ENCODE measurements at places on chromosomes 6 and 20. TPM values are rescaled to one million over a fixed set of nuclear protein-coding genes. Genes with fewer than 3 reads are reported as not detected.

- no peaks in the 10 kb centered on the region for H3K4me1 ChIP-seq
- H3K27me3 ChIP-seq: peaks cover 6% of the 10 kb centered on the region
Observed at GRCh38 chr20:60345106-60345505, 386.9 kb downstream of the CDH26 start.

DNA sequence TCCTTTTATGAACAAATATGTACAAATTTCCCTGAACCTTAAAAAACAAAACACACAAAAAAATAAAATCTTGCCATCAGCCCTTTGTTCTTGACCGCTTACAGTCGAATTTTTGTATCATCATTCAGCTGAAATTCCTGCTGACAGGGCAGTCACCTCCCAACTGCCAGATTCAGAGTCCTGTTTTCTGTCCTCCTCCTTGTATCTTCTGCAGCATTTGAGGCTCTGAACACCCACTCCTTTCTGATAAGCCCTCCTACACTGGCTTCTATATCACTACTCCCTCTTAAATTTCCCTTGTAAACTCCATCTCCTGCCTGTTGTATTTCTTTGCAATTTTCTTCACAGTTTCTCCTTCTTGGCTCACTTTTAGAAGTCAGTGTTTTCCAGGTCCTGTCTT lies 77.8 kb upstream of the CCN6 start:
- H3K27ac ChIP-seq: no peak overlapping the region
- H3K36me3 ChIP-seq: no peaks in the 10 kb centered on the region
- peaks cover 22% of the 10 kb centered on the region for H3K4me1 ChIP-seq

GRCh38 chr6:141169419-141169818 lies 963.3 kb upstream of the GJE1 start:
- no peak for DNase-seq
- H3K4me1 ChIP-seq: no peaks in the 10 kb centered on the region
- H3K36me3 ChIP-seq: no peaks in the 10 kb centered on the region
- H3K4me3 ChIP-seq: no peak overlapping the region

- no peak for DNase-seq
- no peak overlapping the region for H3K27ac ChIP-seq
- no peak overlapping the region for H3K4me3 ChIP-seq
- no peaks in the 10 kb centered on the region for H3K36me3 ChIP-seq
Observed at GRCh38 chr6:144617708-144618107, 332.6 kb downstream of the UTRN start.

- peaks cover 4% of the 10 kb centered on the region for H3K36me3 ChIP-seq
- no peak overlapping the region for H3K4me3 ChIP-seq
Observed at GRCh38 chr20:17765017-17765416, 65.3 kb downstream of the BANF2 start.

GRCh38 chr6:124742971-124743370 lies 219.3 kb upstream of the RNF217 start:
- no peaks in the 10 kb centered on the region for H3K36me3 ChIP-seq
- H3K4me3 ChIP-seq: no peak overlapping the region
- DNase-seq: no peak
- H3K4me1 ChIP-seq: no peaks in the 10 kb centered on the region
- H3K27ac ChIP-seq: no peak overlapping the region

- no peak overlapping the region for H3K4me3 ChIP-seq
- H3K36me3 ChIP-seq: no peaks in the 10 kb centered on the region
- peaks cover 17% of the 10 kb centered on the region for H3K27me3 ChIP-seq
- H3K4me1 ChIP-seq: peaks cover 17% of the 10 kb centered on the region
- peak overlapping the region; percentile 12 for H3K27ac ChIP-seq
Observed at GRCh38 chr6:142635130-142635529, 309.8 kb downstream of the HIVEP2 start.

- no peak overlapping the region for H3K27ac ChIP-seq
- no peaks in the 10 kb centered on the region for H3K36me3 ChIP-seq
- H3K4me3 ChIP-seq: no peak overlapping the region
- no peak for DNase-seq
- peaks cover 4% of the 10 kb centered on the region for H3K27me3 ChIP-seq
Observed at GRCh38 chr20:5734602-5735001, 15.6 kb upstream of the SHLD1 start.

GRCh38 chr20:62210496-62210855 lies 9.6 kb downstream of the HRH3 start:
- no peak overlapping the region for H3K4me3 ChIP-seq
- no peaks in the 10 kb centered on the region for H3K36me3 ChIP-seq
- H3K27ac ChIP-seq: no peak overlapping the region
- H3K27me3 ChIP-seq: peaks cover 4% of the 10 kb centered on the region
- peaks cover 2% of the 10 kb centered on the region for H3K4me1 ChIP-seq

DNA sequence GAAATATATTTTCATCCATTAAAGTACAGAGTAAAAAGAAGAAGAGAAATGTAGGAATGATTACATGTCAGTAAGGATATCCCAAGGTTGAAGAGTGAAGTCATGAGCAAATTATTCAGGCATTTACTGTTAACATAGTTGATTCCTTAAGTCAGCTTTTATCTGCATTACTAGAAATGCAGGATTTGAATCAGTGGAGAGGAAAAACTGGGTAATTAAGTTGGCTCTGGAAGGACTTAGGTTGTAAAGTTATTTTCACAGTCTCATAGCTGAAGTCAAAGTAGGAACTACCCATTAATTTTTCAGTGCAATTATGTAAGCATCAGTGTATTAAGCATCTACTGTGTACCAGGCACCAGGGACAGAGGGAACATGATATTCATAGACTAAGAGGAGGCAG lies 7.8 kb downstream of the NAA20 start:
- H3K36me3 ChIP-seq: no peaks in the 10 kb centered on the region
- H3K4me1 ChIP-seq: peaks cover 25% of the 10 kb centered on the region
- H3K27ac ChIP-seq: peak overlapping the region; percentile 9
- H3K27me3 ChIP-seq: no peaks in the 10 kb centered on the region
- H3K4me3 ChIP-seq: no peak overlapping the region

DNA sequence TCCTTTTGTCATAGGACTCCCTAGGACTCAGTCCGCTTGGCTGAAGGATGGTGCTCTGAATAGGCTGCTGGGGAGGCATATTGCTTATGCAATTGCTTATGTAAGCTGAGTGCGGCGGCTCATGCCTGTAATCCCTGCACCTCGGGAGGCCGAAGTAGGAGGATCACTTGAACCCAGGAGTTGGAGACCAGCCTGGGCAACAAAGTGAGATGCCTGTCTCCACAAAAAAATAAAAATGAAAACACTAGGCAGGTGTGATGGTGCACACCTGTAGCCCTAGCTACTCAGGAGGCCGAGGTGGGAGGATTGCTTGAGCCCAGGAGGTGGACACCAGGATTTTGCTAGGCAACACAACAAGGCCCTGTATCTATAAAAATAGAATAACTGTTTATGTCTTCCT lies 81.3 kb downstream of the EYA2 start:
- no peak for DNase-seq
- no peak overlapping the region for H3K4me3 ChIP-seq
- peaks cover 11% of the 10 kb centered on the region for H3K4me1 ChIP-seq
- peaks cover 52% of the 10 kb centered on the region for H3K27me3 ChIP-seq
- no peak overlapping the region for H3K27ac ChIP-seq

DNA sequence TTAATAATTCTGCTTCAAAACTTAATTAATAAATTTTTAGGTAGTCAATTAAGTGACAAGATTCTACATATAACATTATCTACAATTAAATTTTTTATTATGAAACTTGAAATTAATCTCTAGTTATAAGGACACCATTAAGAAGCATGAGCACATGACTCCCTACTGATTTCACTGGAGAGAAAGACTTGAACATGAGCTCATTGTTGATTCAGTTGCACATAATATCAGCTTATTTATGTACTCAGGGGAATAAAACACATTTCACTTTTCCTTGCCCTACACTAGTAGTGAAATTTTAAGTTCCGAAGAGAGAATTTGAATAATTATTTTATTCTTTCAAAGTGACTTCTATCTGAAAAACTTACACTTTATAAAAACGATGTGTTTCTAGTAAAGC lies 370.2 kb upstream of the EPHA7 start:
- no peaks in the 10 kb centered on the region for H3K36me3 ChIP-seq
- no peaks in the 10 kb centered on the region for H3K4me1 ChIP-seq
- no peak for DNase-seq
- H3K27ac ChIP-seq: no peak overlapping the region

GRCh38 chr20:41172296-41173140 lies 35.2 kb downstream of the PLCG1 start:
- no peak overlapping the region for H3K27ac ChIP-seq
- no peak overlapping the region for H3K4me3 ChIP-seq
- DNase-seq: no peak
- H3K36me3 ChIP-seq: peaks cover 10% of the 10 kb centered on the region

DNA sequence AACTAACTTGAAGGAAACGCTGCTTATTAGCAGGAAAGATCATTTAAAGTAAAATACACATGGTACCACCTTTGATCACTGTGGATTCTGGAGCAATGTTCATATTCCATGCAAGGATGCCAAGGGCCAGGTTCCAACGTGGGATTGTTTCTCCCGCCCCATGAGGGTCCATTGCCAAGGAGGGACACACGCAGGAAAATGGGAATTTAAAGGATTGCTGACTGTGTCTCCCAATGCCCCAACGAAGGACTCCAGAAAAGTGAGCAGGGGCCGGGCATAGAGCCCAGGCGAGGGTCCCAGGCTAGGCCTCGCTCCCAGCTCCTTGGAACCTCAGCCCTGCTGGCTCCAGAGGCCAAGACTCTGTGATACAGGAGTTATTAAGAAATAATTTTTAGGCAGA lies 111.2 kb downstream of the DACT2 start:
- no peaks in the 10 kb centered on the region for H3K4me1 ChIP-seq
- H3K27ac ChIP-seq: no peak overlapping the region
- no peaks in the 10 kb centered on the region for H3K36me3 ChIP-seq
- DNase-seq: no peak

DNA sequence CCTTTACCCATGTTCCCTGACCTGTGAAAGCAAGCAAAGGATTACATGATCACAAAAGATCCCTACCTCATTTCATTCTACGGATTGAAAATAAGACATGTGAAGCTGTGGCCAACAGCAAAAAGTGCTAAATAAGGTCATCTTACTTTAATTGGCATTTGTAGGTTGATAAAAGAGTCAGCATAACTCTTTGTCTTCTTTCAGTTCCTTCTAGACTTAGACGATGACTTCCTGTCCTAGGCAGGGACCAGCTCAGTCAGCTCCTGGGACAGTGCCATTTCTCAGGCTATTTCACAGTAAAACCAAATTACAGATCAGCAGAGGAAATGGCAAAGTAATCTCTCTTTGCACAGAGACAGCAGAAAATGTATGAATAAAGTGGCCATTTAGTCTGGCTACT lies 480.7 kb downstream of the RFPL4B start:
- DNase-seq: no peak
- H3K27ac ChIP-seq: no peak overlapping the region
- H3K4me1 ChIP-seq: no peaks in the 10 kb centered on the region
- no peaks in the 10 kb centered on the region for H3K27me3 ChIP-seq

DNA sequence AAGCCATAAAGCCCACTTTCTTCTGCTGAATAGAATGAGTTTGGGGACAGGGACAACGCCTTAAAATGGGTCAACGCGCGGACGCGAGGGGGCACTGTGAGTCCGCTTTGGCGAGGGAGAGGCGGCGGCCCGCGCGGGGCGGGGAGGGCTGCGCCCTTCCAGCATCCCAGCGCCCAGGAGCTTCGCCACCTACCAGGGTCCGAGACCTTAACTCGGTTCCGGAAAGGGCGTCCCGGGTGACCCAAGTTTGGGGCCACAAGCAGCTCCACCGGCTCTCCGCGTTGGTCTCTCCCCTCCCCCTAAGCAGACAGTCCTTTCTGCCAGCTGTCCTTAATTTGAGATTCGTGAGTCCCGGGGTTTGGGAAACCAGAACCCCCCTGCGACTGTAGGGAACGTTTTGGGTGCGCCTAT lies 1.8 kb upstream of the SAMD5 start:
- no peak for DNase-seq
- peak overlapping the region; percentile 71 for H3K4me3 ChIP-seq
- H3K27ac ChIP-seq: no peak overlapping the region
- H3K4me1 ChIP-seq: peaks cover 15% of the 10 kb centered on the region
- H3K36me3 ChIP-seq: no peaks in the 10 kb centered on the region

GRCh38 chr6:147870506-147871110 lies 362.1 kb downstream of the SAMD5 start:
- DNase-seq: no peak
- no peaks in the 10 kb centered on the region for H3K36me3 ChIP-seq
- H3K4me3 ChIP-seq: no peak overlapping the region
- no peaks in the 10 kb centered on the region for H3K4me1 ChIP-seq

GRCh38 chr6:69285054-69285453 lies 511.8 kb downstream of the LMBRD1 start:
- H3K27ac ChIP-seq: no peak overlapping the region
- H3K4me1 ChIP-seq: no peaks in the 10 kb centered on the region
- DNase-seq: no peak
- H3K36me3 ChIP-seq: no peaks in the 10 kb centered on the region

- H3K36me3 ChIP-seq: no peaks in the 10 kb centered on the region
- H3K27ac ChIP-seq: no peak overlapping the region
- no peaks in the 10 kb centered on the region for H3K27me3 ChIP-seq
- H3K4me3 ChIP-seq: no peak overlapping the region
Observed at GRCh38 chr6:110255211-110255750, 75.1 kb downstream of the CDC40 start.

The ADGRF5 gene
- not detected for total RNA-seq

The BHLHE23 gene
- total RNA-seq: not detected

The ACTL10 gene
- 0.89 TPM for total RNA-seq

The TREM1 gene
- total RNA-seq: 17.6 TPM

The HLA-C gene
- 1,753 TPM for total RNA-seq

The RXRB gene
- total RNA-seq: 64.4 TPM

The SPEF1 gene
- 0.18 TPM for total RNA-seq

The SIRPD gene
- not detected for total RNA-seq

The POM121L2 gene
- total RNA-seq: not detected

The KIAA1755 gene
- total RNA-seq: not detected

The TDRD6 gene
- total RNA-seq: not detected

The BPIFB1 gene
- not detected for total RNA-seq

The RIMS1 gene
- not detected for total RNA-seq

The FOXO3 gene
- total RNA-seq: 22.6 TPM

The B4GALT5 gene
- 19.0 TPM for total RNA-seq

The ERVFRD-1 gene
- total RNA-seq: not detected

The NAPB gene
- total RNA-seq: 12.3 TPM

The VGLL2 gene
- total RNA-seq: not detected

The PKHD1 gene
- total RNA-seq: 0.02 TPM

All from T-helper 17 cell (primary cell).